ENCODE measurements at places on chromosomes 2 and 18.
A peak's percentile ranks its signal among the peaks of the same experiment; 100 is the strongest.

DNA sequence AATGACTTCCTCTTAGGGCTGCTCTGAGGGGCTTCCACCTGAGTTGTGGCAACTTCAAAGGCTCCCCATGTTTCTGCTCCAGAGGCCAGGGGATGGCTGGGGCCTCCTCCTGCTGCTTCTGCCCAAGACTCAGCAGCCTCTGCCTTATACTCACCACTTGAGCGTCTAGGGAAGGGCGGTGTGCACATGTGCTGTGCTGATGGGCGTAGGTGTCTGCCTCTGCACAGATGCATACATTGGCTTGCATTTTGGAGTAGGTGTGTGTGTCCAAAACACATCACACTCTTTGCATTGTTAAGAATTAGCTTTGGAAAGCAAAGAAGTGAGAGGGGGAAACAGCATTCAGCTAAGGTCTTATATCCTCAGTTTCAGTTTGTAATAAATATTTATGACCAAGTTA is 85.2 kb downstream of the EN1 start:
- H3K4me1 ChIP-seq, result peaks cover 22% of the 10 kb centered on the region
- no peak overlapping the region for H3K27ac ChIP-seq
- H3K36me3 ChIP-seq, result no peaks in the 10 kb centered on the region
- no peak overlapping the region for H3K4me3 ChIP-seq
- no peak for DNase-seq

DNA sequence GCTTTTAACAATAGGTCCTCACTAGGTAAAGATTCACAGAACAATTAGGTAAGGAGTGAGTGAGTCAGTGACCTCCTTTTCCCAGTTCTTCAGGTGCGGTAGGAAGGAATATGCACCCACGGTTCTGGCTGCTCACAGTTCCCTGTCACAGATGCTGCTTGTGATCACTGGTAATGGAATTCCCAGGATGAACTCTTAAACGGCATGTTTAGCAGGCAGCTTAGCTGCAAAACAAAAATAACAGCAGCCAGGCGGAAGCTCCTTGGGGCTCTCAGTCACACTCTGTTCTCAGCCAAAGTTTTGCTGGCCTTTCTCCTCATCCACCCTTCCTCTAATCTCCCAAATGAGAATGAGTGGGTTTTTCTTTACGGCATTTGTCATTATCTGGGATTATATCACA is 274.5 kb downstream of the MYT1L start:
- DNase-seq, result no peak
- peaks cover 2% of the 10 kb centered on the region for H3K27me3 ChIP-seq
- H3K36me3 ChIP-seq, result no peaks in the 10 kb centered on the region
- no peak overlapping the region for H3K4me3 ChIP-seq

DNA sequence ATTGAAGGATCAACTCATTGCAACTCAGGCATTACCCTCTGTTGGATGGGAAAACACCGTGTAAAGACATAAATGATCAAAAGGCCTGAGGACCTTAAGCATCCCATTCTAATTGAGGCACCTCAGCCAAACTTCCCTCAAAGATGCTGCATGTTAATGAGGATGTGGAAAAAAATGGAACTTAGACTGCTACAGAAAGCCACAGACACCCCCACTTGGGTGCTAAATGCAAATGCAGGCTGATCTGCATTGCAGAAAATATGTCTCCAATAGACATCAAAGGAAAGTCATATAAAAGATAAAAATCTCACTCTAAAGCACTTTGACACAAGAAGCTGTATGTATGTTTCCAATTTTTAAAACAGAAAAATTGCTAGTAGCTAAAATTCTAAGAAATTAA is 504.7 kb downstream of the KCNJ3 start:
- no peak for DNase-seq
- H3K4me3 ChIP-seq, result no peak overlapping the region
- H3K27ac ChIP-seq, result no peak overlapping the region
- no peaks in the 10 kb centered on the region for H3K27me3 ChIP-seq

GRCh38 chr2:119005555-119005954 is 63.6 kb downstream of the MARCO start:
- H3K27ac ChIP-seq, result no peak overlapping the region
- no peaks in the 10 kb centered on the region for H3K4me1 ChIP-seq
- H3K36me3 ChIP-seq, result peaks cover 3% of the 10 kb centered on the region
- no peak overlapping the region for H3K4me3 ChIP-seq
- peaks cover 10% of the 10 kb centered on the region for H3K27me3 ChIP-seq

GRCh38 chr18:27240383-27240782 is 55.3 kb upstream of the CHST9 start:
- no peaks in the 10 kb centered on the region for H3K4me1 ChIP-seq
- H3K27ac ChIP-seq, result no peak overlapping the region
- H3K4me3 ChIP-seq, result no peak overlapping the region
- H3K36me3 ChIP-seq, result no peaks in the 10 kb centered on the region

DNA sequence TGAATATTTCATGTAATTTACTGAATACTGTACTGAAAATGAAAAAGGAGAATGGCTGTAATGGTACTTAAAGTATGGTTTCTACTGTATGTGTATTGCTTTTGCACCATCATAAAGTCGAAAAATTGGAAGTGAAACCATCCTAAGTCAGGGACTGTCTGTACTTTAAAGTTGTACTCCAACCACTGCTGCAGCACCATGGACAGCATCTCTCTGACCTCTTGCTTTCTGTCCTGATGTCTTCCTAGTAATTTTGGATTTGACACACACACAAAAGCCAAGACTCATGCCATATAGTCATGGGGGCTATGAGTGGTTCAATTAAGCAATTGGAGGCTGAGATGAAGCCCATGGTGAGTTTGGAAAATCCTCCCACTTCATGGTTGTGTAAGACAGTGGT is 256.3 kb upstream of the PKDCC start:
- no peaks in the 10 kb centered on the region for H3K27me3 ChIP-seq
- no peaks in the 10 kb centered on the region for H3K4me1 ChIP-seq
- DNase-seq, result peak; percentile 65
- H3K27ac ChIP-seq, result no peak overlapping the region

DNA sequence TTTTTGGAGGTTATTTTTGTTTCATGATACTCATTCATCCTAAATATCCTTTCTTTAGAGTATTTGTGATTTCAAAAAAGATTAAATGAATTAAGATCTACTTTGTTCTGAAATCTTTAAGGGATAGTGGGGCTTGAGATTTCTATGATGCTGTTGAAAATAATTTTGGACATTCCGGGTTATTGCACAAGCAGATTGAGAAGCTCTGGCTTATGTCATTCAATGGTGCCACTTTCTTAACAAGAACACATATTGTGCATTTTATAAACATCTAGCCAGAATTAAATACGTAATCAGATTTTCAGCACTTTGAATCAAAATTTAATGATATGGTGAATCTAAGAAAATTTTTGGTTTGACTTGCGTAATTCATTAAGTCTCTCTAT is 207.7 kb upstream of the COL3A1 start:
- DNase-seq, result no peak
- H3K4me3 ChIP-seq, result no peak overlapping the region

GRCh38 chr18:10524507-10525370 is 1.1 kb upstream of the NAPG start:
- no peak for DNase-seq
- no peak overlapping the region for H3K27ac ChIP-seq
- peak overlapping the region; percentile 96 for H3K4me3 ChIP-seq
- H3K27me3 ChIP-seq, result peaks cover 2% of the 10 kb centered on the region
- H3K36me3 ChIP-seq, result peaks cover 5% of the 10 kb centered on the region

DNA sequence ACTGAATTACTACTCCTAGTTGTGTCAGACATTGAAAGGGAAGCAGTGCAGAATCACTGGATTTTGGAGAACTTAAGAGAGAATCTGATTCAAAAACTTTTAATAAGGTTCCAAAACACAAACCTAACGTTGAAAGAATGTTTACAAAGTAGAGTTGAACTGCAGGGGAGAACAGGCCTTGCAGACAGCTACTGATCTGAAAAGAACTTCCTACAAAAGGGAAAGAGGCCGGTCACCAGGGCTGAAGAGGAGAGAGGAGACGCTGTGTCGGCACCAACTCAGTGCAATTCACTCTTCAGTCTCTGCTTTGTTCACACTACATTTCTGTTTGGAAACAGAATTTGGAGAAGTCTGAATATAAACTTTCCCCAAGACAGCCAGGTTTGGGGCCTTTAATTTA is 124.0 kb downstream of the GAREM1 start:
- H3K27me3 ChIP-seq, result no peaks in the 10 kb centered on the region
- H3K4me3 ChIP-seq, result no peak overlapping the region
- H3K4me1 ChIP-seq, result no peaks in the 10 kb centered on the region
- H3K27ac ChIP-seq, result no peak overlapping the region

- H3K36me3 ChIP-seq, result no peaks in the 10 kb centered on the region
- no peak overlapping the region for H3K4me3 ChIP-seq
- peaks cover under 1% of the 10 kb centered on the region for H3K27me3 ChIP-seq
Measured at GRCh38 chr2:168470320-168471162, 14.5 kb downstream of the CERS6 start.

DNA sequence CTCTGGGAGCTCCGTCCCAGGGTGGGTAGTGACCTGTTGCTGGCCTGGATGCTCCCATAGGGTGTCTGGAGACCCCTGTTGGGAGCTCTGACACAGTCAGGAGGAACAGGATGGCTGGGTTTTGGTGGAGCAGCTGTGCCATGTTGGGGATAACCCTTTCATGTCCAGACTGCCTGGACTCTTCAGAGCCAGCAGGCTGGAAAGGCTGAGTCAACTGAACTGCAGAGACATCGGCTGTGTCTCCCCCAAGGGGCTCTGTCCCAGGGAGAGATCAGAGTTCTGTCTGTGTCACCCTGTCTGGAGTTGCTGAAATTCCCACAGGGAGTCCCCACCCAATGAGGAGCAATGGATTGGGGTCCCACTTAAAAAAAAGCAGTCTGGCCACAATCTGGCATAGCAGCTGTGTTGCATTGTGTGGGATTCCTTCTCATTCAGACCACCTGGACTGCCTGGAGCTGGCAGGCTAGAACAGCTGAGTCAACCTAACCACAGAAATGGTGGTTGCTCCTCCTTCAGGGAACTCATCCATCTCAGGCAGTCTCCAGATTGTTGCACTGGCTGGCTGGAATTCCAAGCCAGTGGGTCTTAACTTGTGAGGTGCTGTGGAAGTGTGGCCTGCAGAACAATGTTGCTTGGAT is 37.2 kb downstream of the AGPS start:
- no peak overlapping the region for H3K4me3 ChIP-seq
- no peak for DNase-seq
- H3K27me3 ChIP-seq, result no peaks in the 10 kb centered on the region

GRCh38 chr2:211534632-211535031 is 978.2 kb downstream of the CPS1 start:
- no peak overlapping the region for H3K27ac ChIP-seq
- no peaks in the 10 kb centered on the region for H3K27me3 ChIP-seq
- no peak overlapping the region for H3K4me3 ChIP-seq
- H3K36me3 ChIP-seq, result no peaks in the 10 kb centered on the region
- DNase-seq, result no peak

GRCh38 chr2:26609839-26610277 is 31.3 kb downstream of the CIB4 start:
- H3K4me1 ChIP-seq, result peaks cover 7% of the 10 kb centered on the region
- DNase-seq, result no peak
- H3K4me3 ChIP-seq, result no peak overlapping the region
- H3K36me3 ChIP-seq, result no peaks in the 10 kb centered on the region
- peaks cover 2% of the 10 kb centered on the region for H3K27me3 ChIP-seq

GRCh38 chr2:11743846-11744553 is 2.4 kb upstream of the LPIN1 start:
- peaks cover 8% of the 10 kb centered on the region for H3K36me3 ChIP-seq
- H3K27me3 ChIP-seq, result peaks cover 11% of the 10 kb centered on the region
- H3K27ac ChIP-seq, result peak overlapping the region; percentile 48
- DNase-seq, result peak; percentile 62

DNA sequence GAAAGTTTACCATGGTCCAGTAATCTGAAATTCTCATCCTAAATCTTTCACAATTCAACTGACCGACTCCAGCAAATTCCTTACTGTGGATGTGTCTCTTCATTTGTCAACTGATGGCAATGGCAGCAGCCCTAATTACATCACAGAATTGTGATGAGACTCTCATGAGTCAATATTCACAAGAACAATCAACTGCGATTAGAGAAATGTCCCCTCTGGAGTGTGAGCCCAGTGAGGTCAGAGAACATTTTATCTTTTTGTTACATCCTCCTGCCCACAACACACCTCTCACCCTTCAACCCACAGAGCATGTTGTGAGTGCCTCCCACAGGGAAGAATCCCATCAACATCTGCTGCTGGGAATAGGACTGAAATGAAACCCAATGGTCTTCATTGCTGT is 73.6 kb downstream of the CD226 start:
- no peak overlapping the region for H3K4me3 ChIP-seq
- H3K27ac ChIP-seq, result no peak overlapping the region
- H3K4me1 ChIP-seq, result no peaks in the 10 kb centered on the region
- no peaks in the 10 kb centered on the region for H3K36me3 ChIP-seq
- no peak for DNase-seq
- H3K27me3 ChIP-seq, result peaks cover 1% of the 10 kb centered on the region

DNA sequence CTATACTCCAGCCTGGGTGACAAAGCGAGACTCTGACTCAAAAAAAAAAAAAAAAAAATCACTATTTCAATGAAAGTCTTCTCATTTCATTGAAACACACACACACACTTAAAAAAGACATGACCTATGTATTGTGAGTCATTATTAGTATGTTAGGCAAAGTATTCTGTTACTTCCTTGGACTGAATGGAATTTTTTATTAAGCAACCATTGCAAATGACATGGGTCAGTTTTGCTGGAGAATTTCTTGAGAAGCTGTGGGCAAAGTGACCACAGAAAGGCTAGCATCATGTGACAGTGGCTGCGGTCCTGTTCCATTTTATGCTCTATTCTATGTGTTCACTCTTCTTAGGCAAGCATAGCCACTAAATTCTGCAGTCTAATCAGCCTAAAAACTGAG is 695.7 kb downstream of the TDRD15 start:
- no peaks in the 10 kb centered on the region for H3K27me3 ChIP-seq
- no peak overlapping the region for H3K27ac ChIP-seq
- H3K4me3 ChIP-seq, result no peak overlapping the region
- DNase-seq, result no peak
- no peaks in the 10 kb centered on the region for H3K4me1 ChIP-seq
- H3K36me3 ChIP-seq, result no peaks in the 10 kb centered on the region

DNA sequence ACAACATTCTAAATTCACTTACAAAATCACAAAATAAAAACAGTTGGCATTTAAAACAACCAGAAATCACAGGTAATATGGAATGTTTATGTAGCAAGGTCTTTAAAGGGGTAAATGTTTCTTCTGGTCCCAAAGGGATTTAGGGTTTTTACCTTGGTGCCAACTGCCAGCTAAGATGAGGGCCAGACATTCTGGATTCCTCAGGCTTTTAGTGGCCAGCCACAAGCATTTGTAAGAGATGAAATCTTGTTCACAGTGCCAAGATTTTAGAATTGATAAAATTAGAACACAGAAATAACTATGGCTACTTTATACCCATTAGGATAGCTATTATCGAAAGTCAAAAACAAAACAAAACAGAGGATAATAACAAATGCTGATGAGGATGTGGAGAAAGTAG is 60.4 kb upstream of the CDKL4 start:
- no peak overlapping the region for H3K4me3 ChIP-seq
- no peaks in the 10 kb centered on the region for H3K36me3 ChIP-seq
- no peak overlapping the region for H3K27ac ChIP-seq
- DNase-seq, result no peak
- peaks cover 3% of the 10 kb centered on the region for H3K4me1 ChIP-seq

DNA sequence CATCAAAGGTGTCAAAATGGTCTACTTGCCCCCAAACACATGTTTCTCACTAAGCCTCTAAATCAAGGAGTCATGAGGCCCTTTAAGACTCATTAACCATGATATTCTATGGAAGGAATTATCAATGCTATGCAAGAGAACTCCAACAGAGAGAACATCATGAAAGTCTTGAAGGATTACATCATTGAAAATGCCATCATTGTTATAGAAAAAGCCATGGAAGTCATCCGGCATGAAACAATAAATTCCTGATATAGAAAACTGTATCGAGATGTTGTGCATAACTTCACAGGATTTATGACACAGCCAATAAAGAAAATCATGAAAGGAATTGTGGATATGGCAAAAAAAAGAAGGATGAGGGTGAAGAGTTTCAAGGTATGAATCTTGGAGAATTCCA is 1363.6 kb upstream of the CDH2 start:
- H3K4me1 ChIP-seq, result no peaks in the 10 kb centered on the region
- no peaks in the 10 kb centered on the region for H3K36me3 ChIP-seq
- H3K27ac ChIP-seq, result no peak overlapping the region
- no peaks in the 10 kb centered on the region for H3K27me3 ChIP-seq

Measured in endothelial cell (in vitro differentiated cells).